ENCODE measurements at places on chromosomes 4 and X. TPM values are rescaled to one million over a fixed set of nuclear protein-coding genes. Genes with fewer than 3 reads are reported as not detected.
A peak's percentile ranks its signal among the peaks of the same experiment; 100 is the strongest.

DNA sequence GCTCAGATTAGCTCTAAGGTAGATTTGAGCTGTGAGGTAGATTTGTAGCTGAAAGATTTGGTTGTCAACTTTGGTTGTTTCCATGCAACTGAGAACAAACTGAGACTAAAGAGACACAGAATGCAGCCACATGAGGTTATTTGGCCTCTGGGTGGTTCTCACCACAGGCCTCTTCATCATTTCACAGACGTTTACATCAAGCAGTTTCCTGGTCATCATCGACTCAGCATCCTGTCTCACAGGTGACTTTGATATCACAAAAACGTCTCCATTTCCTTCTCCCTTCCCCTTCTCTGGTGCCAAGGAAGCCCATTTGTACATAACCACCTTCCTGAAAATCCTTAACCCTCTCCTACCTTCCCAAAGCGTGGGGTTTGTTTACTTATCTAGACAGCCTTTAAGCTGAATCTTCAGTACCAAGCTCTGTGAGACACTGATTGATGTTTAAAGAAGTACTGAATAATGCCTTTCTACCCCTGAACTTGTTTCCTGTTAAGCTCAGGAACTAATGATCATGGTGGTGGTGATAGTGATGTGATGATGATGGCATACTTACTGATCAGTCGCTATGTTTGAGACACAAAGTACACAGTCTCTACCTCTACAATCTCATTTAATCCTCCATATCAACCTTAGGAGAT is 81.9 kb downstream of the FAM114A1 start:
- H3K27me3 ChIP-seq: no peaks in the 10 kb centered on the region
- H3K4me1 ChIP-seq: peaks cover 9% of the 10 kb centered on the region

- H3K4me1 ChIP-seq: no peaks in the 10 kb centered on the region
- DNase-seq: no peak
- no peaks in the 10 kb centered on the region for H3K27me3 ChIP-seq
- H3K36me3 ChIP-seq: peaks cover 11% of the 10 kb centered on the region
- H3K4me3 ChIP-seq: no peak overlapping the region
- H3K27ac ChIP-seq: no peak overlapping the region
Observed at GRCh38 chr4:55446578-55446922, 50.8 kb downstream of the TMEM165 start.

GRCh38 chr4:145815027-145815612 is 123.5 kb downstream of the ZNF827 start:
- H3K27ac ChIP-seq: no peak overlapping the region
- no peaks in the 10 kb centered on the region for H3K36me3 ChIP-seq
- DNase-seq: no peak
- no peaks in the 10 kb centered on the region for H3K27me3 ChIP-seq

- DNase-seq: no peak
- H3K27me3 ChIP-seq: no peaks in the 10 kb centered on the region
- H3K4me3 ChIP-seq: no peak overlapping the region
- no peak overlapping the region for H3K27ac ChIP-seq
- no peaks in the 10 kb centered on the region for H3K4me1 ChIP-seq
- H3K36me3 ChIP-seq: no peaks in the 10 kb centered on the region
Observed at GRCh38 chr4:26201120-26201519, 119.7 kb upstream of the RBPJ start.

- no peaks in the 10 kb centered on the region for H3K27me3 ChIP-seq
- DNase-seq: no peak
- no peaks in the 10 kb centered on the region for H3K36me3 ChIP-seq
- H3K27ac ChIP-seq: no peak overlapping the region
- no peak overlapping the region for H3K4me3 ChIP-seq
Observed at GRCh38 chr4:119834906-119835612, 206.5 kb upstream of the PDE5A start.

GRCh38 chr4:110787109-110787508 is 164.2 kb upstream of the PITX2 start:
- H3K27me3 ChIP-seq: no peaks in the 10 kb centered on the region
- H3K27ac ChIP-seq: no peak overlapping the region
- no peak overlapping the region for H3K4me3 ChIP-seq
- no peaks in the 10 kb centered on the region for H3K36me3 ChIP-seq
- DNase-seq: no peak

GRCh38 chr4:14289708-14290107 is 662.2 kb upstream of the BOD1L1 start:
- H3K36me3 ChIP-seq: no peaks in the 10 kb centered on the region
- no peaks in the 10 kb centered on the region for H3K27me3 ChIP-seq
- no peak for DNase-seq
- no peaks in the 10 kb centered on the region for H3K4me1 ChIP-seq
- H3K27ac ChIP-seq: no peak overlapping the region
- no peak overlapping the region for H3K4me3 ChIP-seq

GRCh38 chrX:111504941-111505340 is 6.5 kb upstream of the SERTM2 start:
- no peaks in the 10 kb centered on the region for H3K4me1 ChIP-seq
- no peak for DNase-seq
- H3K27me3 ChIP-seq: no peaks in the 10 kb centered on the region
- H3K27ac ChIP-seq: no peak overlapping the region
- no peak overlapping the region for H3K4me3 ChIP-seq

DNA sequence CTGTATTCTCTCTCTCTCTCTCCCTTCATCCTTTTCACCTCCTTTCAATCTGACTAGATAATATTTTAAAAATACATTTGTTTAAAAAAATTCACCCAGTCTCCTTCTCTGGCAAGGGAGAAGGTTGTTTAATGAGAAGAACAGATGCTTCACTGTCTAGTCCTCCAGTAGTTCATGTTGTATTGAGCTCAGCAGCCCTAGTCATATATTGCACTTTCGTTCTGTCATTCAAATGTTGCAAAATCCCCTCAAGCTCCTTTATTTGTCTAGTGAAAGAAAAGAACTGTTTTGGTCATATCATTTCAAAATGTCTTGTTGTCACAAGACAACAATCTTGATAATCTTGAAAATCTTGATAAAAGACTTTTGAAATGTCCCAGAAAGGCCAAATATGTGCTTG is 248.0 kb downstream of the GALNTL6 start:
- no peak overlapping the region for H3K4me3 ChIP-seq
- no peak for DNase-seq
- no peak overlapping the region for H3K27ac ChIP-seq
- H3K36me3 ChIP-seq: no peaks in the 10 kb centered on the region
- no peaks in the 10 kb centered on the region for H3K4me1 ChIP-seq
- no peaks in the 10 kb centered on the region for H3K27me3 ChIP-seq

DNA sequence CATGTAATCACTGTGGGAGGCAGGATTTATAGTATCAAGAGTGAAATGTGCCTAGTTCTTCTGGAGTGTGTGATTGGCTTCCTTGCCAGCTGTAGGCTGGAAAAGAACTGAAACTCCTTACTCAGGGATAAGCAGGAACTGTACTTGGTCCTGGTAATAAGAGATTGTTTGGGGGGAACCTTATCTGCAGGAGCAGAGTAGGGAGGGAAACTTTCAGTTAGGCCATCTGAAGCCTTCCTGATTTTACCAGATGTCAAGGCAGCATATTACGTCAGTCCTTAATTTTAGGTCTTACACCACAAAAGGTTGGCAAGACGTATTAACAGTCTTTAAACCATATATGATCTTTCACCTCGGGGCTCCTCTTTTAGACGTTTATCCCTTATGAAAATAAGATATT is 231.5 kb upstream of the FMR1 start:
- H3K4me3 ChIP-seq: no peak overlapping the region
- H3K4me1 ChIP-seq: no peaks in the 10 kb centered on the region

GRCh38 chr4:9735515-9735914 is 45.9 kb upstream of the DRD5 start:
- peaks cover 4% of the 10 kb centered on the region for H3K4me1 ChIP-seq
- DNase-seq: no peak
- H3K27me3 ChIP-seq: no peaks in the 10 kb centered on the region
- no peak overlapping the region for H3K27ac ChIP-seq

GRCh38 chr4:105162123-105162796 is 15.6 kb downstream of the TET2 start:
- DNase-seq: no peak
- H3K27me3 ChIP-seq: peaks cover 52% of the 10 kb centered on the region
- no peak overlapping the region for H3K27ac ChIP-seq
- no peak overlapping the region for H3K4me3 ChIP-seq
- H3K36me3 ChIP-seq: no peaks in the 10 kb centered on the region

DNA sequence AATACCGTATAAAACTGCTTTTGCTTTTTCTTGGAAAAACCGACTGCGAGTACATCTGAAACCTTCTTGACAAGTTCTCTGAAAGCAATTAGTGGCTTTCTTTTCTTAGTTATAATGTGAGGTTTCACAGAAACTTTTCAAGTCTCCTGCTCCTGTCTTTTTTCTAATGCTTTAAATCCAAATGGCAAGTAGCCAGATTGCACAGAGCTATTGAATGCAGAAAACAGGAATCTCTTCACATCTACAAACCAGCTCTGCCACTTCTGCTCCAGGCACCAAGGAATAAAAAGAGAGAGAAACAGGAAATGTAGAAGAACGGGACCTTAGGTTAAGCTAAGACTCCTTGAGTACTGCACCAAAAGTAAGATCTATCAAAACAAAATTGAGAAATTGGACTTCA is 267.3 kb upstream of the TET2 start:
- H3K4me3 ChIP-seq: no peak overlapping the region
- H3K36me3 ChIP-seq: no peaks in the 10 kb centered on the region
- H3K27me3 ChIP-seq: no peaks in the 10 kb centered on the region

DNA sequence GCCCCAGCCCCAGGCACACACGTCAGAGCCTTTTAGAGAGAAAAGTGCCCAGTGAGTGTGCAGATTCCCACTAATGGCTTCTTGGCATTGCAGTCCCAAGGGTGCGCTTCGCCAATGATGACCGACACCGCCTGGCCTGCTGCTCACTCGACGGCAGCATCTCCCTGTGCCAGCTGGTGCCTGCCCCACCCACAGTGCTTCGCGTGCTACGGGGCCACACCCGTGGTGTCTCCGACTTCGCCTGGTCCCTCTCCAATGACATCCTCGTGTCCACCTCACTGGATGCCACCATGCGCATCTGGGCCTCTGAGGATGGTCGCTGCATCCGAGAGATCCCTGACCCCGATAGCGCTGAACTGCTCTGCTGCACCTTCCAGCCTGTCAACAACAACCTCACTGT is 2.9 kb downstream of the WDR13 start:
- DNase-seq: no peak
- H3K4me1 ChIP-seq: no peaks in the 10 kb centered on the region
- H3K27me3 ChIP-seq: no peaks in the 10 kb centered on the region
- no peak overlapping the region for H3K4me3 ChIP-seq
- no peaks in the 10 kb centered on the region for H3K36me3 ChIP-seq

- no peaks in the 10 kb centered on the region for H3K36me3 ChIP-seq
- no peak for DNase-seq
- no peak overlapping the region for H3K27ac ChIP-seq
- H3K27me3 ChIP-seq: no peaks in the 10 kb centered on the region
- no peaks in the 10 kb centered on the region for H3K4me1 ChIP-seq
Observed at GRCh38 chr4:135368831-135369230, 1167.2 kb upstream of the PABPC4L start.

DNA sequence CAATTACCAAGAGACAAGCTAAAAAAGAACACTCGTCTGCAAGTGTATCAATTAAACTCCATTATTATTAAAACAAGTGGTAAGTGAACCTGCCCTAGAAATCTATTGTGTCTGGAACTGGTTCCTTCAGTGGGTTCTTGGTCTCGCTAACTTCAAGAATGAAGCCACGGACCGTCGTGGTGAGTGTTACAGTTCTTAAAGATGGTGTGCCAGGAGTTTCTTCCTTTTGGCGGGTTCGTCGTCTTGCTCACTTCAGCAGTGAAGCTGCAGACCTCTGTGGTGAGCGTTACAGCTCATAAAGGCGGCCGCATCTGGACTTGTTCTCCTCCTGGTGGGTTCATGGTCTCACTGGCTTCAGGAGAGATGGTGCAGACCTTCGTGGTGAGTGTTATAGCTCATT is 231.8 kb downstream of the GRID2 start:
- H3K36me3 ChIP-seq: no peaks in the 10 kb centered on the region
- no peak for DNase-seq
- H3K27me3 ChIP-seq: no peaks in the 10 kb centered on the region
- no peak overlapping the region for H3K27ac ChIP-seq

DNA sequence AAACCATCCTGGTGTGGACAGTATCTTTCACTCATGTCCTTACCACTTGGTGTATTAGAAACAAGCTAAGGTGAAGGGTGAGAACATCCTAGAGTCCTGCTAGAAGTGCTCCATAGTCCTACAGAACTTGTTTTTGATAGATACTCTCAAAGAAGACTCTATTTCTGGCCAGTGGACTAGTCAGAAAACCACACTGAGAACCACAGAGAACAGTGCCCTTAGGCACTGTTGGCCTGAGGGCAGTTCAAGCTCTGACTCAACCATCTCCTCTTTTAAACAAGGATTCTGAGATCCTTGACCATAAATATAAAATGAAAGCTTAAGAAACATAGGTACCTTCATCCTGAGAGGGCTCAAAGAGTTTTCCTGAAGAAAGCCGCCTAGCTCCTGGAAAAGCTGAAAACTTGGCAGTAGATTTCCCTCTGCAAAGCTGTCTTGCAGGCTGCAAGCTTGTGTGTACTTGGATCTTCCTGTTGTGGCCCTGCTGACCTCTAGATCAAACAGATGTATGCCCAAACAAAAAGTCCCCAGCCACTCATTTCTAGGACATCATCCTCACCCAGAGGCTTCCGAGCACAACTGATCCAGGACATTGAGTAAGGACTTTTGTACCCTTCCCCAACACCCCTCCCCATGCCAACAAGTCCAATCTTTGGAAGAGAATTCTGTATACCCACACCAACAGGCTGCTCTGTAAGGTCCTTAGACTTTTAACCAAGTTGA is 111.6 kb upstream of the CXCL13 start:
- H3K4me3 ChIP-seq: no peak overlapping the region
- no peak overlapping the region for H3K27ac ChIP-seq
- no peaks in the 10 kb centered on the region for H3K36me3 ChIP-seq
- no peaks in the 10 kb centered on the region for H3K4me1 ChIP-seq

- H3K4me1 ChIP-seq: no peaks in the 10 kb centered on the region
- no peak for DNase-seq
- H3K4me3 ChIP-seq: no peak overlapping the region
- no peaks in the 10 kb centered on the region for H3K36me3 ChIP-seq
Observed at GRCh38 chr4:88207171-88207570, 48.7 kb upstream of the ABCG2 start.

DNA sequence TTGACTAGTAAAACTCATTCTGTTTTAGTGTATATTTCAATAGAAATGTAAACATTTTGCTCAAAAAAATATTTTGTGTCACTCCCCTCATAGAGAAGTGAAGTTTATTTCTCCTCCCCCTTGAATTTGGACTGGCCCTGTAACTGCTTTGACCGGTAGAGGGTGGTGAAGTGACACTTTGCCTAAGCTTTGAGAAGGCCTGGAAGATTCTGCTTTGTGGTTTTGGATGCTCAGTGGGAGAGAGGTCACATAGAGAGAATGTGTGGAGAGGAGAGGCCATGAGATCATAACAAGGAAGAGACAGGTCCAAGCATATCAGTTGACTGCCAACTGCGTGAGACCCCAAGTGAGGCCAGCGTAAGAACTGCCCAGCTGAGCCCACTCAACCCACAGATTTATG is 19.1 kb upstream of the ARX start:
- no peaks in the 10 kb centered on the region for H3K27me3 ChIP-seq
- peak; percentile 60 for DNase-seq
- no peaks in the 10 kb centered on the region for H3K36me3 ChIP-seq
- no peaks in the 10 kb centered on the region for H3K4me1 ChIP-seq

AR gene
- total RNA-seq: 8.1 TPM

TADA2B gene
- total RNA-seq: 12.6 TPM

ARHGAP36 gene
- total RNA-seq: 0.22 TPM

SLC49A3 gene
- total RNA-seq: 1.9 TPM

IL2RG gene
- not detected for total RNA-seq

ETDA gene
- total RNA-seq: not detected

SLC9B1 gene
- total RNA-seq: not detected

SPANXB1 gene
- total RNA-seq: not detected

RS1 gene
- not detected for total RNA-seq

APBB2 gene
- total RNA-seq: 83.2 TPM

ARX gene
- 5.3 TPM for total RNA-seq

MAEA gene
- total RNA-seq: 38.2 TPM
